ENCODE measurements at places on chromosomes 16 and 17.

GRCh38 chr17:81655378-81656117 lies 794 bp downstream of the PDE6G start:
- DNase-seq = no peak

DNA sequence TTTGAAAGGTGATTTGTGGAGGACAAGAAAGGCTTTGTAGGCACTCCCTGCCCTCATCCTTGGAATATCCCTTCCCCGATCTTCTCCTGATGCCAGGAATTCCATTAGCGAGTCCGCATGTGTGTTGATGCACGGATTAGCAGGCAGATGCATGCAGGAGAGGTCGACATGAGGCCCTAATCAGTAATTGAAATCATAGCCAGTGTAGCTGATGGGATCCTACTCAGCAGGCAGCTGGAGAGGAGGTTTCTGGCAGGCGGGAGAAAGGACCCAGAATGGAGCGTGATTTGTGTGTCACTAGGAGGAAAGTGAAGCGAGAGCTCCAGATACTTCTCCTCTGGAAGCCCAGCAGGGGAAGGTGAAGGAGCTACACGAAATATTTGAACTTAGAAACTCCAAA lies 196.3 kb upstream of the CDH11 start:
- DNase-seq = no peak

- DNase-seq = no peak
These were observed 1.6 kb upstream of the DOC2B start for GRCh38 chr17:183021-183420.

GRCh38 chr16:82229800-82230619 lies 60.0 kb upstream of the MPHOSPH6 start:
- no peak for DNase-seq

DNA sequence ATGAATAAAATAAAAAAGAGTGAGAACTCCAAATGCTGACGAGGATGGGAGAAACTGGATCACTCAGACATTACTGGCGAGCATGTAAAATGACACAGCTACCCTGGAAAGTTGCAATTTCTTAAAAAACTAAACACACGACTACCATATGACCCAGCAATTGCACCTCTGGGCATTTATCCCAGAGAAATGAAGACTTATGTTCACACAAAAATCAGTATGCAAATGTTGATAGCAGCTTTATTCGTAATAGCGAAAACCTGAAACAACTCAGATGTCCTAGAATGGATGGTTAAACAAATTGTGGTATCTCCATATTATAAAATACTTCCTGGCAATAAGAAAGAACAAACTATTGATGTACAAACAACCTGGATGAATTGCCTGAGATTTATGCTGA lies 357.2 kb upstream of the ASIC2 start:
- DNase-seq = no peak

DNA sequence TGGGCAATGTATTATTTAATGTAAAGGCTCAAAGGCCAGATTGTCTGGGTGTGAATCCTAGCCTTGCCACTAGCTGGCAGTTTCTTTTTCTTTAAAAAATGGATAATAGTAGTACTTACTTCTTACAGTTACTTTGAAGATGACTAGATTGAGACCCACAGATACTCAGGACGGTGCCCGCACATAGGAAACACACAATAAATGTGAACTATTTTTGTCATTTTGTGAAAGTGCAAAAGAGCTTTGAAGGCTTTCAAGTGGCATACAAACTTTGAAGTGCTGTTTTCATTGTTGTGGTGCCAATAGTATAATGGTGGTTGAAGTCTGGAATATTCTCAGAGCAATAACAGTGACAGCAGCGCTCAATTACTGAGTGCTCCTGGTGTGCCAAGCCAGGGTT lies 63.6 kb downstream of the OTOA start:
- no peak for DNase-seq

DNA sequence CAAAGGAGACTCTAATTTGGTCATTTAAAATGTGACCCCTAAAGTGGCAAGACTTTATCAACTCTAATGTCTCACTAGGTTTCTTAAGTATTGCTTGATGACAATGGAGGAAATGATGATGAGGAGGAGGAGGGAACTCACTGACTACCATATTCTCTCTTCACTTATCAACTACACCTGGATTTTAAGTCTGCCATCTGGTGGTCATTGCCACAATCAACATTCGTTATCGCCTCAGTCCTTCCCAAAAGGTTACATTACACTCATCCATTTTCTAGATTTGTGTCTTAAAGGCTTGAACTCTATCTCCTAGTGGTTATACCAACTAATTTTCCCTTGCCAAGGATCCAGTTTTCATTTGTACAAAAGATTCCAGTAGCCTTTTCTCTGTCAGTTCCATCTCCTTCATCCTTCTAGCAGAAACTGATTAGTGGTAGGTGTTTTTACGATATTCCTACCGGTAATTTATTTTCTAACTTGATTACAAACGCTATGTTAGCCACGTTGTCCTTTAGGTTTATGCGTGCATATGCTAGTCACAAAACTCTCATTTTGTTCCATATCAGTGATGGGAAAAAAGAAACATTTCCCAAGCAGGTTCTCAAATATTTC lies 114.6 kb upstream of the NOG start:
- no peak for DNase-seq

DNA sequence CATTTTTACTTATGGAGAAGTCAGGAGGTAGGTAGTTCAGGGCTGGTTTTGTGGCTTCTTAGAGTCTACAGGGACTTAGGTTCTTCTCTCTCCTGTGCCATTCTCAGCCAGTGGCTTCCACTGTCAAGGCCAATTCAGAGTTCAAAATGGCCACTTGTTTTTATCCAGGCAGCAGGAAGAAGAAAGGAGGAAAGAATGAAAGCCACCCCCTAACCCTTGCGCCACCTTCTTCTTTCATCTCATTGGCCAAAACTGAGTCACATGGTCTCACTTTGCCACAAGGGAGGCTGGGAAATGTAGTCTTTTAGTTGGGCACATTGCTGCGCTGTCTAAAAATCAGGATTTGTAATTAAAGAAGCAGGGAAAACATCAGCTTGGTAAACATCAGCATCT lies 60.8 kb upstream of the MED9 start:
- DNase-seq = no peak

GRCh38 chr17:70295329-70295728 lies 126.0 kb downstream of the KCNJ2 start:
- DNase-seq = no peak

DNA sequence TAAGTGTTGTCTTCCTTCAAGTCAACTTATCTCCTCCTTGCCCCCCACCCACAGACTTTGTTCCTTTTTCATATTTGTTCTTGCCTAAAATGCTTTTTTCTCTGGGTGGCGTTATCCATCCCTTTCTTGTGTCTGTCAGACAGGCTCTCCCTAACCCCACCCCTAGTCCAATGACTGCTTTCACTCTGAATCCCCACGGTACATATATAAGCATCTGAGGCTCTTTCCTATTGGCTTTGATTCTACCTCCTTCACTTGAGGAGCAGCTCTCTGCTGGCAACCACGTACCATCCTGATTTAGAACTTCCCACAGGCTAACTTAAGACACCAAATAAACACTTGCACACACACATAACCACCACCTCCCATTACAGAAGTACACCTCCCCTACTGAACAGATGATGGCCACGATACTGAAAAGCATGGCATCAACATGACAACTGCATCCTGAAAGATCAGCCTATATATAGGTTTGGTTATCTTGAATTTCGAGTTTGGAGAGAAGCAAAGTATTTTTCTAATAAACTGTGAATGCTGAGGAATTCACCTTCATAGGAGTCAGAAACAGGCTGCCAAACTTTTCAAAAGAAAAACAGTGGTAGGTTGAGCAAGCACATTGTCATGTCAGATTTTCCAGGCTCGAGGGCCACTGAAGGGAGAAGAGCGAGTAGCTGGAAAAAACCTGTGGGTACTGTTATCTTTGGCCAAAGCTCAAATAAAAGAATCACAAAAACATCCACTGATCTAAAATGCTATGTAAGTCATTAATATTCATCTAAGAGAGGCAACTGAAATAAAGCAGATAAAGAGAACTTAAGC lies 24.3 kb downstream of the STAT3 start:
- DNase-seq = no peak

DNA sequence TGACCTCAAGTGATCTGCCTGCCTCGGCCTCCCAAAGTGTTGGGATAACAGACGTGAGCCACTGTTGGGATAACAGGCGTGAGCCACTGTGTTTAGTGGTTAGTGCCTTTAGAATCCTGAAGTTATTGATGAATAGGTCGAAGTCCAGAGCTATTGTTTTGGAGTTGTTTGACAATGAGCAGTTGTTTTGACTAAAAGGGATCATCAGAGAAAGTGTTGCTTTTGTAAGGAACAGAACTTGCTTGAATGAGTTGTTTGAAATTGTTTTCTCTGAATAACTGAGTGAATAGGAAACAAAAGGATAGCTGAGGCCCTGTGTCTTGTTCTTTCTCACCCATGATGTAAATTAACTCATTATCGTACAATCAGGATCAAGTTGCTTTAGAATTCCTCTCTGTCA lies 46.6 kb downstream of the PRPSAP2 start:
- DNase-seq = no peak

DNA sequence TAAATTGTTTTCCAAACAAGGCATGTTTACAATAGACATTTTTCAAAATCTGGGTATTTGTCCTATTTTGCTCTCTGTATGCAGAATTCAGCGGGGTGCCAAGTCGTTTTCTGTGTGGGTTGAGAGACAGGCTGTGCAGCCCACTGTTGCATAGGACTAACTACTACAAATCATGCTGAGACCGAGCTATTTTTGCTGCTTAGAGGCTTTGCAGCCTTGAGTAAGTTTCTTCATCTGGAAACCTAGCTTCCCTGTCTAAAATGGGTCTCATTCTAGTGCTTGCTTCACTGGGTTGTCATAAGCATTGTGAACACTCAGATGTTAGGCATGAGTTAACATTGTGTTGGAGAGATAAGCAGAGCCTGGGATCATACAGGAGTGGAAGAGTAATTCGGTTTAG lies 1.3 kb downstream of the PRPSAP2 start:
- DNase-seq = no peak

DNA sequence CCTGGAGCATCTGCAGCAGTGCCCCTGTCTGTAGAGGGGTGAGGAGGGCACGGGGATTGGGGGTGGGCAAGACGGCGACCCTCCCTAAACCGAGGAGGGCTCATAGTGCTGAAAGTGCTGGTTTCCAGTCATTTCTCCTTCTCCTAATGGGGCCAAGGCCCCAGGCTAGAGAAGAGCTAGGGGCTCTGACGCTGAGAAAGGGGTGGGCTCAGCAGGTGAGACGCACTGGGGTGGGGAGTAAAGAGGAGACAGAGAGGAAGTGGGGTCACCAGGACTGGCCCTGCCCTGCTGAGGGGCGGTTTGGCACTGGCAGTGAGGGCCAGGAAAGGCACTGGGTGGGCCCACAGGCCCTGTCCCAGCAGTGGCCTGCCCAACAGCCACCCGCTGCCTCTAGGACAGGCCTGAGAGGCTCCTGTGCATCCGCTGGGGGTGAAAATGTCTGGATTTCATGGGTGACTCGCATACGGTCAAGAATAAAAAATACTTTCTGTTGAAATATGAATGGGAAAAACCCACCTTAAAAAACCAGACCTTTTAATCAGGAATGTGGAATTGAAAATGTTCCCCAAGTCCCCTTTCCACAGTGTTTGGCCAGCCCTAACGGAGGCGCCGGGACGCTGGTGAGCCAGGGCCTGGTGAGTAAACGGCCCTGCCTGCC lies 122.4 kb upstream of the SMURF2 start:
- no peak for DNase-seq

DNA sequence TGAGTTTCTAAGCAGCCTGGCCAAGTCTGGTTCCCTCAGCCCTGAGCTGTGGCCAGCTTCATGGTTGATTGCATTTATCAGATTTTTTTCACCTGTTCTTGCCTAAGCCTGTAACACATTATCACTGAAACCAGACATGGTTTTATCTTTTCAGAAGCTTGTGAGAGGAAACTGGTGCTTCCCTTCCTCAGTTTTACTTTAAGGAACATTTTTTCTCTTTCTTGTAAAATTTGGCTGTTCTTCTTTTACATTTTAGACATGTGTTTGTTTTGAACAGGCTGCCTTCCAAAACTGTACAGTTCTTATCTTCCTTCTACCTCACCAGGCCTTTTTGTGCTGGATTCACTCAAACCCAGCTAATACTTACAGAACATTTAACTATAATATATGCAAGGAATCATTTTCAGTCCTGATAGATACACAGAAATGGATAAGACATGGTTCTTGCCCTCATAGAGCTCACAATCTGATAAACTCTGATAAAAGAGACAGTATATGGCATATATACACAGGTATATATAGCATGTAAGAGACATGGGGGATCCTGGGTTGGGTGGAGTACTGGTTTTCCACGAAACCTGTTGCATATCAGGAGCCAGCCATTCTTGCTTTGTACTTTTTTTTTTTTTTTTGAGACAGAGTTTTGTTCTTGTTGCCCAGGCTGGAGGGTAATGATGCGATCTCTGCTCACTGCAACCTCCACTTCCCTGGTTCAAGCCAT lies 44.5 kb downstream of the ZNRF1 start:
- DNase-seq = no peak

GRCh38 chr16:64094181-64094965 lies 1027.5 kb downstream of the CDH11 start:
- DNase-seq = no peak

DNA sequence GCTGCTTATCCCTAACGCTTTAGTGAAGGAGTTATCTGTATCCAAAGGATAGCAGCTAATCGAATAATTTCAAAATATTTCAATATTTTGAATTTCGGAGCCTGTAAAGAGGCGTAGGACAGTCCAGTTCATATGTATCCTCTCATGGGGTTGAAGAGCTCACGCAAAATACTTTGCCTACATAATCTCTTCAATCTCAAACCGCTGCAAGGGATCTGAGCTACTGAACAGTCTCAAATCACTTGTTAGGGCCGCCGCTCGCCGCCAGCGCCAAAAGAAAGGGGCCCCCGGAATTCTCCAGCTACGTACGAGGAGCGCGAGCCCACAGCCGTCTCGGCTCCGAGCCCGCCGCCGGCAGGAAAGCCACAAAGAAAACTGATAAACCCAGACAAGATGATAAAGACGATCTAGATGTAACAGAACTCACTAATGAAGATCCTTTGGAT lies 601 bp upstream of the RFWD3 start:
- DNase-seq = no peak

- DNase-seq = no peak
These were observed 24.5 kb upstream of the DNAH17 start for GRCh38 chr17:78601577-78602190.

GRCh38 chr17:64133546-64134215 lies 3.7 kb upstream of the ERN1 start:
- DNase-seq = no peak

DNA sequence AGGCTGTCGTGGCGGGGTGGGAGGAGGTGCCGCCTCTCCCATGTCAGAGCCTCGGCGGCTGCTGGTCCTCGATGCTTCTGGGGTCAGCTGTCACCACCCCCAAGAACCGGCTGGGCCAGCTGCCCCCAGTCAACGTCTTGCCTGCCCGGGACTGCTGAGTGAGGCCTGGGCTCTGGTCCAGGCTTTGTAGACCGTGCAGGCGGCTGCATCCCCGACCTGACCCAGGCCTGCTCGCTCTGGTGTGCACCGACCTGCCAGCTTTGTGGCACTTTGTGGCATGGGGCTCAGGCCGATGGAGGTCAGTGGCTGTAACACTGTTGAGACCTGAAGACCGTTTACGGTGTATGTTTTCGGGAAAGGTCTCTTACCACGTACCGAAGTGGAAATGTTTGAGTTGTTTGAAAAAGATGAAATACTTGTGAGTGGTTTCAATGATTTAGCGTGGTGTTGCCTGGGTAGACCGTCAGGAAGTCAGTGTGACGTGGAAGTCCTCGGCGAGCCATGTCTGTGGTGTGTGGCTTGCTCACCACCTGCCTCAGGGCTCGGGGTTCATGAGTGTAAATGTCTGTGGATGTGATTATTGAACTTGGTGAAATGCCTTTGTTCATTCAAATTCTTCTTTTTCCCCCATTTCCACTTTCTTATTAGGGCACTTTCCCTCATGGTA lies 53.2 kb upstream of the ZNF750 start:
- DNase-seq = no peak

- no peak for DNase-seq
These were observed 3.3 kb upstream of the HBZ start for GRCh38 chr16:149024-149660.

Measured in forelimb muscle (tissue), 1 donor.